ENCODE measurements at places on chromosomes 16 and 17. TPM values are rescaled to one million over a fixed set of nuclear protein-coding genes. Genes with fewer than 3 reads are reported as not detected.

Gene BAIAP3
- total RNA-seq = 5.5 TPM

Gene FOXO3B
- 0.44 TPM for total RNA-seq

Gene KRT39
- total RNA-seq = not detected

Gene BPTF
- total RNA-seq = 30.2 TPM

- peak overlapping the region; percentile 69 for H3K27ac ChIP-seq
- no peak for DNase-seq
- no peaks in the 10 kb centered on the region for H3K36me3 ChIP-seq
- no peak overlapping the region for H3K4me3 ChIP-seq
Observed at GRCh38 chr17:79845601-79845949, 6.3 kb upstream of the CBX4 start.

DNA sequence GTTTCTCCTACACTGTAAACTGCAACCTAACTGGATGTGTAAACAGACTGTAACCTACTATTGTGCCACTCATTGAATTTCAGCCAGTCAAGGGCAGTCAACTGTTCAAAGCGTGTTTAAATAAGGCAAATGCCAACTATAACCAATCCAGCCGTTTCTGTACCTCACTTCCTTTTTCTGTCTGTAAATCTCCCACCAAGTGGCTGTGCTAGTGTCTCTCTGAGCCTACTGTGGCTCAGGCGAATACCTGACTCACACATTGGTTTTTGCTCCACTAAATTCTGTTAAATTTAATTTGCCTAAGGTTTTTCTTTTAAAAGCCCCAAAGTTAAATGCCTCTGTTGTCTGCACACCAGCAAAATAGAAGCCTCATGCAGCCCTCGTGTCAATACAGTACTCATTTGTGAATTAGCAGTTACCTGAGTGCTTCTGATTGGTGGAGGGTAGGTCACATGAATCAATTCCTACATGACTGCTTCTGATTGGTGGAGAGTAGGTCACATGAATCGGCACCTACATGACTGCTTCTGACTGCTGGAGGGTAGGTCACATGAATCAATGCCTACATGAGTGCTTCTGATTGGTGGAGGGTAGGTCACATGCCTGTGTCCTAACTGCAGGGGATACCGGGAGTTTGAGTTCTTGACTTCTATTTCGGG, 31.1 kb upstream of the CCR7 start:
- H3K27me3 ChIP-seq = no peaks in the 10 kb centered on the region
- no peak overlapping the region for H3K27ac ChIP-seq
- no peak for DNase-seq
- H3K36me3 ChIP-seq = no peaks in the 10 kb centered on the region

DNA sequence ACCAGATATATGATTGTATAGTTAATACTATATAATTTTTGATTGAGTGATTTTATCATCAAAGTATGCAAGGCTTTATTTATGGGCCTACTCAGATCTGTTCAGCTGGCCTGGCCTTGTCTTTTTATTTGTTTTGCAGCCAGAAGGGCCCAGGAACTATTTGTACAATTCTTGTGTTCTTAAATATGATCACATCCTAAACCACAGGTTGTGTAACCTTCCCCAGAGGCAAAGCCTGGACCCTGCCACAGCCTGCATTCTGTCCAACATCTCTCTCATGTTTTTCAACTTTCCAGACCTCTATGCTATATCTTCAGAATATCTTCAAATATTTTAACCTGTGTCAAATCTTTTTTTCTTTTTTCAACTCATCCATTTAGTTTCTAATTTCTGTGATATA, 410.4 kb upstream of the MON1B start:
- no peak overlapping the region for H3K4me3 ChIP-seq
- no peak overlapping the region for H3K27ac ChIP-seq
- no peaks in the 10 kb centered on the region for H3K36me3 ChIP-seq
- H3K4me1 ChIP-seq = no peaks in the 10 kb centered on the region
- no peaks in the 10 kb centered on the region for H3K27me3 ChIP-seq

DNA sequence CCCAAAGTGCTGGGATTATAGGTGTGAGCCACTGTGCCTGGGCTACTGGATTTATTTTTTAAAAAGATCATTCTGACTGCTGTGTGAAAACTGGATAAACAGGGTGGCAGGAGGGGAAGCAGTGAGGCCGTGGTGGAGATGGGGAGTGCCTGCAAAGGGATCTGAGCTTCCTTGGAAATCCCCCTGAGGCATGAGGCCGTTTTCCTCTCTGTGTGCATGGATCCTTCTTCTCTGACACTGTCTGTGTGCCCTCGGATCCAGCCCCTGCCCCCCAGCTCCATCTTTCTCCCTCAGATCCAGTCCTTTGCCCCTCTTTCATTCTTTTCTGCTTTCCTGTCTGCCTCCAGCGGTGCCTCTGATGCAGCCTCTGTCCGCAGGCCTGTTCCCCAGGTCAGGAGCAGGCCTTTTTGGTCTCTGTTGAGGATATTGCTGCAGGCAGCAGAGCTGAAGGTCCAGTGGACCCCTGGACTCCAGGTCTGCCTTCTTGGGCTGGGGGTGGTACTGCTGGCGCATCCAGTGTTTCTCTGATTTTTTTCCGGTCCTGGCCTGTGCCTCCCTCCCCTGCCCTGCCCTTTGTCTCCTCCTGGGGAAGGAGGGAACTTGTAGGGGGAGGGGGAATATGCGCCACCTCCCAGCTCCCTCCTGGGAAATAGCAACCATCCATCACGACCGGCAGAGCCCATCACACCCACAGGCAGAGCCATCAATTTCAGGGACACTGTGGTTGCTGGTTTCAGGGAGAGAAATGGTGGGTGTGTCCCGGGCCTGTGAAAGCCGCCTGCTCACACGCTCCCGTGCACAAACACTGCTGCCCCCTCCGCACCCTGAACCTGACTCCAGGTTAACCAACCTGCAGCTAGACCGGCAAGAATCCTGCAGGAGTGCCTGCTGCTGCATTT, 17.0 kb downstream of the MGAT5B start:
- H3K27ac ChIP-seq = no peak overlapping the region
- H3K36me3 ChIP-seq = no peaks in the 10 kb centered on the region
- H3K4me3 ChIP-seq = no peak overlapping the region
- no peaks in the 10 kb centered on the region for H3K4me1 ChIP-seq
- DNase-seq = no peak

DNA sequence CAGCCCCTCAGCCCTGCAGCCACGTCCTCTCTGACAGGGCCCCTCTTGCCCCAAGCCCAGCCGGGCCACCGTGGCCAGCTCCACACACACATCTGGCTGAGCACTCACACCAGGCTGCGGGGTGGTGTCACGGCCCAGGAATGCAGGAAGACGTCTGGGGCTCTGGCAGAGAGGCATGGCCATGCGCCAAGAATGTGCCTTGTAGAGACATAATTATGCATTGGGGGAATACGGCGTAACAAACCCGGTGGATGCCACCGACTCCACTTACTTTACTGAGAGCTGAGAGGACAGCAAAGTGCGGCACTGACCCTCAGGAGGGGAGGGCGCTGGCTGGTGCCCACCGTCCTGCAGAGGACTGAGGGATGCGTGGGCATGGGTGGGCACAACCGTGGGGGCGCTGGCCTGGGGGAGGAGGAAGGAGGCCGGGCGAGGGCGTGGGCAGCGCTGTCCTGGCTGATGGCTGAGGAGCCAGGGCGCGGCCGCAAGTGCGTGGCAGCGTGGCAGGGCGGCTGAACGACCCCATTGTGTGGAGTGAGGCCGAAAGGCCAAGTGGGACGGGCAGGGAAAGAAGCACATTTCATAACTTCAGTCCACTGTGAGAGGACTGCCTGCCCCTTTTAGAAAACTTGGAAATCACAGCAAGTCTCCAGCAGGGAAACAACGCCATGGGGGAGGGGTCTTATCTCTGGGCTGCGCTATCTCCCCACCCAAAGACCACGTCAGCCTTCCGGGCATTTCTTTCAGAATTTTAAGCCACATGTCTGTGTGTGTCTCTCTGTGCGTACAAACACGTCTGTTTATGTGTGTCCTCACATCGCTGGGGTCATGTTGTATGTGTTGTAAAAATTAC, 30.6 kb downstream of the METRNL start:
- no peak overlapping the region for H3K27ac ChIP-seq
- H3K27me3 ChIP-seq = no peaks in the 10 kb centered on the region
- H3K4me3 ChIP-seq = no peak overlapping the region
- H3K4me1 ChIP-seq = no peaks in the 10 kb centered on the region

- no peak within 1 kb of the TSS for H3K27ac ChIP-seq
- peaks cover 12% of the 10 kb centered on the region for H3K4me1 ChIP-seq
- no peak within 1 kb of the TSS for H3K4me3 ChIP-seq
Observed at GRCh38 chr17:42779936-42780850, at the start of gene WNK4. Gene WNK4 (plus strand): TSS chr17:42780610. CDS start chr17:42780699, 89 bp downstream.

- no peak overlapping the region for H3K4me3 ChIP-seq
- H3K27ac ChIP-seq = no peak overlapping the region
- no peaks in the 10 kb centered on the region for H3K27me3 ChIP-seq
- H3K36me3 ChIP-seq = no peaks in the 10 kb centered on the region
Observed at GRCh38 chr17:48293319-48294019, 136.5 kb downstream of the SKAP1 start.

DNA sequence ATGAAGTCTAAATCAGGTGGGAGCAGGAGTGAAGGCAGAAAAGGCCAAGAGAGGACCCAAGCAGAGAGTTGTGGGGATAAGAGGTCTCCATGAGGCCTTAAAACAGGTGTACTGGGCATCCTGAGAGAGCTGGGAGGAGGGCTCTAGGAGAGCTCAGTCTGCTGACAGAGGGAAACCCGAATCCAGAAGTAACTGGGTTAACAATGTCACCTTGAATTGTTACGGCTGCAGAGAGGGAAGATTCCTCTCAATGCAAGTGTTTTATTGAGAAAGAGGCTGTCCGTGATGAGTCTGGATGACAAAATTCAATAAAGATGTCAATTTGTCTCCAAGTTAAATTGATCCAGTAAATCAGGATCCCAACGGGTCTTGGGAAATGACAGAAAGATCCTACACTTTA, 8.3 kb downstream of the DHRS7C start:
- no peaks in the 10 kb centered on the region for H3K27me3 ChIP-seq
- DNase-seq = no peak
- no peaks in the 10 kb centered on the region for H3K4me1 ChIP-seq
- H3K27ac ChIP-seq = no peak overlapping the region

- no peaks in the 10 kb centered on the region for H3K4me1 ChIP-seq
- H3K27me3 ChIP-seq = no peaks in the 10 kb centered on the region
- H3K36me3 ChIP-seq = no peaks in the 10 kb centered on the region
- H3K27ac ChIP-seq = no peak overlapping the region
- no peak for DNase-seq
Observed at GRCh38 chr17:33113276-33113990, 121.8 kb downstream of the SPACA3 start.

- no peak overlapping the region for H3K4me3 ChIP-seq
- H3K27ac ChIP-seq = no peak overlapping the region
- no peaks in the 10 kb centered on the region for H3K4me1 ChIP-seq
- no peaks in the 10 kb centered on the region for H3K27me3 ChIP-seq
- no peak for DNase-seq
Observed at GRCh38 chr16:56121156-56121500, 70.2 kb upstream of the GNAO1 start.

GRCh38 chr17:38728290-38728831, 1.8 kb upstream of the CISD3 start:
- H3K27me3 ChIP-seq = no peaks in the 10 kb centered on the region
- no peak overlapping the region for H3K27ac ChIP-seq
- DNase-seq = peak; percentile 54
- H3K36me3 ChIP-seq = peaks cover 5% of the 10 kb centered on the region
- H3K4me3 ChIP-seq = no peak overlapping the region

GRCh38 chr17:49746791-49747490, 17.0 kb downstream of the FAM117A start:
- H3K36me3 ChIP-seq = no peaks in the 10 kb centered on the region
- peak overlapping the region; percentile 29 for H3K27ac ChIP-seq
- no peaks in the 10 kb centered on the region for H3K27me3 ChIP-seq
- no peaks in the 10 kb centered on the region for H3K4me1 ChIP-seq
- no peak overlapping the region for H3K4me3 ChIP-seq

DNA sequence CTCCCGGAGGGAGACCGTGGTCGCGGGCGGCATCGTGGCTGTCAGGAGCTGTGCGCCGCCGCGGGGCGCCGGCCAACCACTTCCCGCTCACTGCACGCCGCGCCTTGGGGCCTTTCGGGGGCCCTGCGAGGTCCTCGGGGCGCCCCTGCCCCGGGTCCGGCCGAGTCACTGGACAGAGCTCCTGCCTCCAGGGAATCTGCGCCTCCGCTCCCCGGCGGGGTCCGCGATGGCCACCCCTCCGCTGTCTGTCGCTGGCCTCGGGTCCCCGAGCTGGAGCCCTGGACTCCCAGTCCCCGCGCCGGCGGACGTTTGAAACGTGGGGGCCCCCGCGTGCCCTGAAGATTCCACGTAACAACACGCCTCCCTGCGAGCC, at the start of gene QRICH2:
TSS of gene QRICH2 (minus strand) at position 311 of the 373 bp plus-strand sequence. CDS start at position 33, 278 bp downstream.
- H3K4me1 ChIP-seq = no peaks in the 10 kb centered on the region
- no peak for DNase-seq
- no peak within 1 kb of the TSS for H3K4me3 ChIP-seq
- no peak within 1 kb of the TSS for H3K27ac ChIP-seq
- H3K27me3 ChIP-seq = no peaks in the 10 kb centered on the region

All from right lobe of liver (tissue), 6 donors.